GM23248 (cell line): ENCODE measurements at places on chromosomes 7 and 10. TPM values are rescaled to one million over a fixed set of nuclear protein-coding genes. Genes with fewer than 3 reads are reported as not detected.

DNA sequence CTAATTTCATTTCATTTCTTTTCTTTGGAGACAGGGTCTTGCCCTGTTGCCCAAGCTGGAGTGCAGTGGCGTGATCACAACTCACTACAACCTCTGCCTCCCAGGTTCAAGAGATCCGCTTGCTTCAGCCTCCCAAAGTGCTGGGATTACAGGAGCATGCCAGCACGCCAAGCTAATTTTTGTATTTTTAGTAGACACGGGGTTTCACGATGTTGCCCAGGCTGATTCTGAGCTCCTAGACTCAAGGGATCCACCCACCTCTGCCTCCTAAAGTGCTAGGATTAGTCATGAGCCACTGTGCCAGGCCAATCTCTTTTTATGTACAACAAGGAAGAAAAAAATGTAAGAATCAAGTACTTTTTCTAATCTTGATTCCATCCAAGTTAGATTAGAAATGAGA lies 10.7 kb upstream of the KMT2E start:
- DNase-seq = peak; percentile 98

DNA sequence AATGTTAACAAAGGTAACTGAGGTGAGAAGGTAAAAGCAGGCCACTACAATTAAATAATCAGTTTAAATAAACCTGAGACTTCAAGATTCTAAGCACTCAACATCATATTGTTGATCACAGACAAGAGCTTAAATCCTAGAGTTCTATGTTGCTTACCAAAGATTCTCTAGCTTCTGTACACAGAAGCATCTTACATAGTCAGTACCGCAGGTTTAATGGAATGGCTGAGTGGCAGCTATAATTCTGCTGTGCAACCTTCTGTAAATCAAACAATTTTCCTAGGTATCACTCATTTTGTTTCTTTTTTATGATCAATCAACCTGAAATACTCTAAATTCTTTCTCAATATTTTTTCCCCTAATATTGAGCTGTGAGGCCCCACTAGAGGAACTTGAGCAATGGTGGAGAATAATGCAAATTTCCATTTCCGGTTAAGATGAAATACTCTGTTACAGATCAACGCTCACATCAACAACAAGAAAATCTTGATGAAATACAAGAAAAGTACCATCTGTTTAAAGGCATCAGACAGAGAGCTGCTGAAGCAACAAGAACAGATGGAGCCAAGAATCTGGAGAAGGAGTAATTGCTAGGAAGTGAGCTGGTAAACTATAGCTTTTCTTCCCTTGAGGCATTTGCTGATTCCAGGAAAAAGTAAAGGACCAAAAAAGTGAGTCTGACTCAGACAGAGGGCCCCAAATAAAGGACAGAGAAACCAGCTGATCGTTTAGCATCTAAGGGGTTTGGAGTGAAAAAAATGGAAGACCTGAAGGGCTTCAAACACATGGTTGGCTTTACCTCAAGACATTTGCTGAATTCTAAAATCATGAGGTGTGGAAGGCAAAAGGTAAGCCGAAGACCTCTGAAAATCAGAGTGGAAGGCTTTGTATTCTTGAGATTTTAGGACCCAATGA lies 22.6 kb downstream of the PNPLA8 start:
- peak; percentile 46 for DNase-seq

AKR1D1 gene
- not detected in 2 replicates for total RNA-seq

DNA sequence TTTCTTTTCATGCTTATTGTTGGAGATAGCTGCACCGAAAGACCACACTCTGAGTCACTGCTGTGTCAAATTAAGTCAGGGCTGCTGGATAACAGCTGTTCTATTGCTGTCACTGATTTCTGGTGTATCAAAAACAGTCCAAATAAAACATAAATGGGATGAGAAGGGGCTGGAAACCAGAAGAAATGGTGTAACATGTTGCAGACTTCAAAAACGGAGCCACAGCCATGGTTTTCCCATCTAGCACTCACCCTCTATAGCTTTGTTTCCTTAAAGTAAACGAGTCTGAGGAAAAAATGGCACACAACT lies 103.3 kb upstream of the DIP2C start:
- DNase-seq = peak; percentile 51

DNA sequence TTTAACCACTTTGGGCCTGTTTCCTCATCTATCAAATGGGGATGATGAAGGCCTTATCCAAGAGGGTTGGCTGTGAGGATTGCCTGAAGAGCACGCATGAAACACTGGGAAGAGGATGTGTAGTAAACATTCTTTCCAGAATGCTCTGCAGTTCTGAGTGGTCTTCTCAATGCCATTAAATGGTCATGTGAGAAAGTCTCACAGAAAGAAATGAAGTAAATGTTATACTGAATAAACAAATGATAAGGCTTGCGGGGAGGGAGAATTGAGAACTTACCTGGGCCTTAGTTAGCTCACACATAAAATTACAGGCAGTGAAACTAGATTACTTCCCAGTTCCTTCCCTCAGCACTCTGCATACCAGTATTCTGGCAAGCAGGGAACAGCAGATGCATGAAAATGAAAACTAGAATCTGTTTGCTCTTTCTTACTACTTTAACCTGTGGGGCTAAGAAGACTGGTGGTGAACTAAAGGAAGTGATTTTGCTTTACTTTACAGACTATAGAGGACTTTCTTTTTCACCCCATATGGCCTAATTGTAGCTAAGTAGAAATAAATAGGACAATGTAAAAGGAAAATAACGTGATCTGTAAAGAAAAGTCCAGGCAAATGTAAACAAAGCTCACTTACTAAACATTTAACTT lies 135.3 kb upstream of the CCDC6 start:
- no peak for DNase-seq

HHEX gene
- 0.13 and 0.54 TPM in 2 replicates for total RNA-seq

DNA sequence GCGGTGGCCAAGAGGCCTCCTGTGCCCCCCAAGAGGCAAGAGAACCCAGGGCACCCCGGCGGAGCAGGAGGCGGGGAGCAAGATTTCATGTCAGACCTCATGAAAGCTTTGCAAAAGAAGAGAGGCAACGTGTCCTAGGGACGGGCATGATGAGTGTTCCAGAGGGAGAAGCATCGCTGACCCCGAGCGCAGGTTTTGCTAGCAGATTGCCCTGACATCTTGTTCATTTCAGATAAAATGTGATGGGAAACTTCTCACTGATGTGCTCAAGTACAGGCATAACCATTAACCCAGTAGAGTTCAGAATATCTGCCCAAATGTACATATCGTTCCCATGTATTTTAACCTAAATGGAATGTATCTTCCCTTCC lies 129.2 kb downstream of the APBB1IP start:
- no peak for DNase-seq

MUC3A gene
- total RNA-seq = not detected in 2 replicates

DNA sequence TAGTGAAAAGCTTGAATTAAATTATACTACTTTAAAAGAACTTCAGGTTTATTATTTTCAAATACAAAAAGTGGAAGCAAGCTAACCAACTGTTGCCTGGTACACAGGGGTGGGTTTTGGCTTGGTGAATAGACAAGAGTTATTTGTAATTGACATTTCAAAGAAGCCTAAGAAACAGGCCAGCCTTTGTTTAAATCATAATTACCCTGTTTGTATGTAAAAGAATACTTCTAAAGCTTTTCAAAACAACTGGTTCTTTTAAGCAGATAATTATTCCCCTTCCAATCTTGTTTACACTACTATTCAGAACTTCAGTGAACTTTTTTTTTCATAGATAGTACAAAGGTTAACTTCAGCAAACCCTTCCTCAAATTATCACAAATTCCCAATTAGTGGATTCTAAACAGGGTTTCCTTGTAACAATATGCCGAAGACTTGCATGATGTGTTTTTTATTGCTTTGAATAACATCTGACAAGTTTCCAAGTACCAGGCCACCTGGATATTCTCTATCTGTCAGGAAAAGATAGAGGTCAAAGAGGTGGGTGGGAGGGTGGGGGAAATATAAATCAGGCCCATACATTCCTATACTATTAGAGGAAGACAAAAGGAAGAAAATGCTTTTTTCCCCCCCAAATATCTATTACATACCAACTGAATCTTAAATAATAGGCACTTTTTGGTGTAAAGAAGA lies 20.4 kb downstream of the SSMEM1 start:
- DNase-seq = no peak

GRCh38 chr10:118680197-118680596 lies 74.6 kb downstream of the CACUL1 start:
- DNase-seq = no peak

DNA sequence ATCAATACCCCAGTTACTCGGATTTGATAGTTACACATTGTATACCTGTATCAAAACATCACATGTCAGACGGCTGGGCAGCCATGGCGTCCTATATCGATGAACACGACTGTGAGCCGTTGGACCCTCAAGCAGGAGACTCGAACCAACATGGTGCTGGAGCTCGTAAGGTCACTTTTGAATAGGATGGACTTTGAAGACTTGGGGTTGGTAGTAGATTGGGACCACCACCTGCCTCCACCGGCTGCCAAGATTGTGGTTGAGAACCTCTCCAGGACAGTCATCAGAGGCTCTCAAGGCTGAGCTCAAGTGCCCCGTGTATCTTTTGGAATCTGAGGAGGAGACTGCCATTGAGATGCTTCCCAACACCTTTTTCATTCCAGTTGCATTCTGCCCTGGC lies 1.9 kb upstream of the RINT1 start:
- no peak for DNase-seq

DNA sequence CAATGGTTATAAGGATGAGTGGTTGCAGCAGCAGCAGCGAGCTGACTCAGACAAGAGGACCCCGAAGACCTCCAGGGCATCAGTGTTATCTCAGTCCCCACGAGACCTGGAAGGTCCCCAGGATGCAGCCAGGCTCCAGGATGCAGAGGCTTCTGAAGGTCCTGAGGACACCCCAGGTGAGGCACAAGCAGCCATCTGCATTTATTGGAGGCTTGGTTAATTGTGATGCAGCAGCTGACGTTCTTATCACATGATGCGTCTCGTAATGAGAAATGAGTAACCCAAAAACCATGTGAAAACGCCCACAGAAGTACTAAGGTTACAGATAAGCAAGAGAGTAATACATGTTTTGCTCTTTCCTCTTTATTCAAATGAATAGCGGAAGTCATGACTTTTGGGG lies 17.4 kb downstream of the C7orf57 start:
- DNase-seq = peak; percentile 20

DNA sequence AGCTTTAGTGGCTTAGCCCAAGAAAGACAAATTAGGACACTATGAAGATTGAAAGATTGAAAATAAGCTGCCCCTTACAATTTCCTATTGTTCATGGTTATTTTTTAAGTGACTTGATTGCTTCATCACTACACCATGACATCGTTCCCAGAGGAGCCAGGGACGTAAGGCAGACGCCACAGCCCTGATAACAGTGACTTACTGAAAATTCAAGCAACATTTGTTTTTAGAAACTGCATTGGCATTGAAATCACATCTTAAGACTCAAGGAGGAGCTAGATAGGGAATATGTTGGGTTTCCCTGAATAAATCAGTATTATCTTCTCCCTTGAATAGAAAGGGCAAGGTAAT lies 38.7 kb upstream of the ANK3 start:
- DNase-seq = peak; percentile 13

DNA sequence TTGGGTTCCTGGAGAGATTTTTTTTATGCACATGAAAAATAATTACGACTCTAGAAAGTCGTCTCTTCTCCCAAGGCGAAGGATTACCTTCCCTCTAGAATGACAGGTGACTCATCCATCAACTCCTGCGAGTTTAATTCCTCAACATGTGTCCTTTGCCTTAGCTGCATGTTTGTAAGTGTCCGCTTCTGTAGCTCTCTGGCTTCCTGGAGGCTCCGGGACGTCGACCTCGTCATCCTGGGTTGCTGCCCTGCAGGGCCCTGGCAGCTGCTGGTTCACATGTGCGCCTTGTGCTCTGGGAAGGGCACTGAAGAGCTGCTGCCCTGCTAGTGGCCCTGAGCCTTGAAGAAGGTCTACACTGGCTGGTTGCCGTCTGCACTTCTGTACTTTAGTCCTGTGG lies 210.2 kb downstream of the MLLT10 start:
- DNase-seq = no peak

DNA sequence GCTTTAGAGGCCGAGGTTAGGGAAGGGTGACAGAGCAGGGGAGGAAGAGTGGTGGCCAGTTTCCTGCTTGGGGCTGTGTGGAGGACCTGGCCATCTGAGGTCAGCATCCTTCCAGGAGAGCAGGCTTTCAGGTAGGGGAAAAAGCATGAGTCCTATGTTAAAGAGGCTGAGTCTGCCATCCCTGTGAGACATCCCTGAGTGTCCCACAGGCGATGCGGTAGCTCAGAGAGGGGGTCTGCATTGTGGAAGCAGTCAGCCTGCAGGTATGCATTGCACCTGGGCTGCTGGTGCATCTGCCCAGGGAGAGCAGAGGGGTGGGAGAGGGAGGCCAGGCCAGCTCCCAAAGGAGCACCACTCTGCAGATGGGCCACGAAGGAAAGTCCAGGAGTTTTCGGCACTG lies 282.1 kb upstream of the ZNF32 start:
- DNase-seq = no peak

GRCh38 chr10:79052291-79053080 lies 16.3 kb upstream of the ZMIZ1 start:
- DNase-seq = peak; percentile 28

PNLIPRP2 gene
- not detected in 2 replicates for total RNA-seq

DNA sequence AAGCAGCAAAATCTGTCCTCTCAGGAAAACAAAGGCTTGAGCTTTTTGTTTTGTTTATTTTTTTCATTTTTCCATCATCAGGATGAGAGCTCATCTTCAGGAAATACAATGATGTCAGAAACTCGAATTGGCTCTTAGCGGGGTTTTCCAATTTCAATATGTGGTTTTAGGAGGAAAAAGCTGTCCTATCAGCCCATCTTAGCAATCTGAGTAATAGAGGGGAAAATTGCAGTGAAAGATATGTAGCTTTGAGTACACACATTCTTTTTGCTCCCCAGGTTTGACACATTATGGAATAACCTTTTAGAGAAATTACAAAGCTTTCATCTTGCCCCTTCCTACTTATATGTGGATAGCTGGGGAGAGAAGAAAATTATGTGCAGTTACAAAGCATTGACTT lies 113.6 kb upstream of the MYO3A start:
- DNase-seq = no peak

LZTS2 gene
- 95.2 and 113 TPM in 2 replicates for total RNA-seq

DNA sequence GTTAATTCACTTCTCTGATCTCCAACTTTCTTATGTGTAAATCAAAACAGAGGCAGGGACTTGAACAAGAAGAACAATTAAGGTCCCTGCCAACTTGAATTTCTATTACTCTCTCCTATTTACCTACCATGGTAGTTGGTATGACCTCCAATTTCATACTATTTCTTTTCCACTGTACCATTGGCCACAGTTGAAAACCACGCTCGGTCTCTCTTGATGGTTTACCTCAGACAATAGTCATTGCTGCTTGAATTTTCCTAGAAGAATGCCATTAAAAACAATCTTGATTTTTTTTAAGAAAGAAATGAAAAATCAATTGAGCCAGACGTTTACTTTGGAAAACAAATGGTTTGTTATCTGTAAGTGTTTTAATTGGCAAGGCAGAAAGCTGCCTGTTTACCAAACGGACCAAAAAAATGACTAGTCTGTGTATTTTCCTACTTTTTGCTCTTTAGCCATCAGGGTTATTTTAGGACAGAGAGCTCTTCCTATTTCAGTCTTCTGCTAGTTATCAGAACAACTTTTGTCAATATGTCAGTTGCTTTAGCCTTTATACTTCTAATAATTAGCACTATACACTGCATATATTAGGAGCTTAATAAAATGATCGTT lies 157.5 kb upstream of the PLXDC2 start:
- DNase-seq = no peak
